ENCODE measurements at places on chromosomes 1 and 21.

- DNase-seq = no peak
Measured at GRCh38 chr1:68149110-68149798, 83.1 kb downstream of the WLS start.

- peak; percentile 41 for DNase-seq
Measured at GRCh38 chr1:37477198-37477931, 3.0 kb downstream of the ZC3H12A start.

DNA sequence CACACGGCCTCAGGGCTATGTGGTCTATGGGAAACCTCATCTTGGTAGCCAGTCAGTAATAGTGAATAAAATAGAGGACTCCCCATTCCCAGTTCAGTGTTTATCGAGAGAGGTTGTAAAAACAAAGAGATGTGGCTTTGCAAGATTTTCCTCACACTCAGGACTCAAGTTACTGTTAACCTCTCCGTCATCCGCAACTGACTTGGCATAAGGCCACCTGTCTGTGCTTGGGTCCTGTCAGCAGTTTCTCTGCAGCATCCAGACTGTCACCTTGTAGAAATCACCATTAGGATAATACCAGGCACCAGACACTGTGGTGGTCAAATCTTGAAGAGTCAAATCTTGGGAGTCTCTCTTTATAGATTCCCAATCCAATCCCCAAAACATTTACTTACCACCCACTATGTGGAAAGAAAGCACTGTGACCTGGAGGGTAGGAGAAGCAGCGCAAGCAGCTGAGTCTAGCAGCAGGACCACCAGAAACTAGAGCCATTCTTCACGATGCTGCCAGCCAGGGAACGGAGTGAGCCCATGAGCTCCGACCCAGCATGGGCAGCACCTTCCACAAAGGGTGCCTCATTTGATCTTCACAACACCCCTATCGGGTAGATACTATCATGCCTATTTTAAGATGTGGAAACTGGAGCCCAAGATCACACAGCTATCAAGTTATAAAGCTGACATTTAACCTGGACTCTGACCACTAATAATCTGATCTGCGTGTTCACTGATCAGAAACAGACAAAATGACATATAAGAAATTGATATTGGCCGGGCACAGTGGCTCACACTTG, 5.6 kb upstream of the GPR25 start:
- no peak for DNase-seq

GRCh38 chr1:28243685-28244311, 7.9 kb downstream of the ATP5IF1 start:
- no peak for DNase-seq

DNA sequence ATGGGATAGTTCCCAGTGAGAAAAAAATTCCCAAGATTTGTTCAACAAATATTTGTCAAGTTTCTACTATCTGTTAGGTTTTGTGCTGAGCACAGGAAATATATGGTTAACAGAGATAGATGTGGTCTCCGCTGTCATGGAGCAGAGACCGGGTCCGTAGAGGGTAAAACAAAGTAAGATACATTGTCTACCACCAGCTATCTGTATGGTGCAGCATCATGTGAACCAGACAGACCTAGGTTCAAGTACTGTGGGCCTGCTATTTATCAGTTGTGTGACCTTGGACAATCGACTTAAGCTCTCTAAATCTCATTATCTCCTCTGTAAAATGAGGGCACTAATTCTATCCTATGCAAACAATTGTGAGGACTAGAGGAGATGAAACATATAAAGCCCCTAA, 109.8 kb downstream of the DUSP10 start:
- no peak for DNase-seq

DNA sequence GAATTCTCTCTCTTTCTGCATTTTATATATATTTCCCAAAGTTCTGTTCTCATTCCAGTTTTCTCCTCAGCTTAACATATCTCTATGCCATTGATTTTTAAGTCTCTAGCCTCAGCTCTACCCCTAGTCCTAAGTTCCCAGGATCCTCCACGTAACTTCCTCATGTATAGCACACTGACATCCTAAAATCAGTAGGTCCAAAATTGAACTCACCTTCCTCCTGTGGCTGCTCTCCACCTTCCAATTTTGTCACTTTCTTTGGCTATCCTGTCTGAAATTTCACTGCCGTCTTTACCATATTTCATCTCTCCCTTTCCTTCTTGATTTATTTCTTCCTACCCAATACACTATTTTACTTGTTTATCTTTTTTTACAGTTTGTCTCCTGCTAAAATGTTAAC, 1.5 kb downstream of the SLAMF6 start:
- no peak for DNase-seq

DNA sequence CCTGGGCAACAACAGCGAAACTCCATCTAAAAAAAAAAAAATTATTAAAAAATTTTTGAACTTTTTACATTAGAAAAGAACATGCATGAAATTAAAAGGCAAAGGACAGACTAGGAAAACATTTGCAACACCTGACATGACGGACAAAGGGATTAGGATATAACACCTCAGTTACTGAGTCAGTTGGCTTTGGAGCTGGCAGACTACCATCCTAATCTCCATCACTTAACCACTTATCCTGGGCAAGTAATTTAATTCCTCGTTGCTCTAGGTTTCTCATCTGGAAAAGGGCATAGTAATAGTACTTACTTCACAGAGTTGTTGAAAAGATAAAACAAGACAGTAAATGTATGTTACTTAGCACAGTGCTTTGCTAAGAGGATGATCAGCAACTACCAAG, 11.9 kb downstream of the HECTD3 start:
- no peak for DNase-seq

DNA sequence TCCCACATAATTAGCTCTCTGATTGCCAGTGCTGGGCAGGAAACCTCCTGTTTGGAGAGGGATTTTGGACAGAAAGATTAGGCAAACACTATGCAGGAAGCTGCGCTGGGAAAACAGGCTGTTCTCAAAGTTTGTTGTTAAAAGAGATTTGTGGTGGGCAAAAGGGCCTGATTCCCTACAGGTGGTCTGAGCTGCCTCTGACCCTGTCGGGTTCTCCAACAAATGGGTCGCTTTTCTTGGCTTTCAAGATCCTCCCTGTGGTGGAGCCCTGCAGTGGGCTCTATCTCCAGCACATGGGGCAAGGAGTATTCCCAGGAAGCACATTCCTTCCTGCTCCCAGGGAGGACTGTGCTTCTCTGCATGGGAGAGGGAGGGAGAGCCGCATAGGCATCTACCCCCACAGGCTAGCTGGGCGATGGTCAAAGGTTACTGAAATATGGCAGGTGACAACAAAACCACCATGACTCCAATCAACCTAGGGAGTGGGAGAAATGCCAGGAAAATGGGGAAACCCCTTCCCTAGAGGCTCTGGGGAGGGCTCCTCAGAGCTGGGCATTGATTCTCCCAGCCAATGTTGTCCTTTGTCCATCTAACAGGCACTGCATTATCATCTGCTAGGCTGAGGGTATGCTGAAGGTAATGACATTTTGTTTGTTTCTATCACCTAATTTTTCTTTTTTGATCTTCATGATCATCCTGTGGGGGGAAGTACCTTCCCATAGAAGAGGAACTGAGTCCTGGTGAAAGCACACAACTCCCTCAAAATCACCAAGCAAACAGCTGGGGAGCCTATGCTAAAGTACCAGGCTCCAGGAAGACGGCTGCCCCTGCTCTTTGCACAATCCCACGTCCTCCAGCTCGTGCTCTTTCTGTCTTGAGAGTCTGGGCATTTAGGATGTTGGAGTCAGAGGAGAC, 85.3 kb downstream of the PLXNA2 start:
- no peak for DNase-seq

DNA sequence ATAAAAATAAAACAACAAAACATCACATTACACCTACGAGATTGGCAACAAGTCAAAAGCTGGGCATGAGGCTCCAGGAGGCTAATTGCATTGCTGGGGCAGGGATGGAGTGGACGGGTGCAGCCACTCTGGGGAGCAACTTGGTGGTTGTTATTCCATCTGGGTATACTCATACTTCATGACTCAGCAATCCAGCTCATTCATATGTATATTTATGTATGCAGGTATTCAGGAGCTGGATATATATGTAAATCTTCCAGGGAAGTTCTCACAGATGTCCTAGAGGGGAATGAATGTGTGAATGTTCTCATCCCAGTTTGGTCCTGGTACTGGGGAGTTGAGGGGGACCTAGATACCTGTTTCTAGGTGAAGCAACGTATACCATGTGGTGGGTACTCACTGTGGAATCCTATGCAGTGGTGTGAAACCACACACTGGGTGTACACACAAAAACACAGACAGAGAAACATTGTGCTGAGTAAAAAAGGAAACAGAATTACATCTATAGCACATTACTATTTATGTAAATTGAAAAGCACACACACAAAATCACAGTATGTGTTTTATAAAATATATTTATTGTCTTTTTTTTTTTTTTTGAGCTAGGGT, 79.7 kb upstream of the RAB4A start:
- peak; percentile 39 for DNase-seq

DNA sequence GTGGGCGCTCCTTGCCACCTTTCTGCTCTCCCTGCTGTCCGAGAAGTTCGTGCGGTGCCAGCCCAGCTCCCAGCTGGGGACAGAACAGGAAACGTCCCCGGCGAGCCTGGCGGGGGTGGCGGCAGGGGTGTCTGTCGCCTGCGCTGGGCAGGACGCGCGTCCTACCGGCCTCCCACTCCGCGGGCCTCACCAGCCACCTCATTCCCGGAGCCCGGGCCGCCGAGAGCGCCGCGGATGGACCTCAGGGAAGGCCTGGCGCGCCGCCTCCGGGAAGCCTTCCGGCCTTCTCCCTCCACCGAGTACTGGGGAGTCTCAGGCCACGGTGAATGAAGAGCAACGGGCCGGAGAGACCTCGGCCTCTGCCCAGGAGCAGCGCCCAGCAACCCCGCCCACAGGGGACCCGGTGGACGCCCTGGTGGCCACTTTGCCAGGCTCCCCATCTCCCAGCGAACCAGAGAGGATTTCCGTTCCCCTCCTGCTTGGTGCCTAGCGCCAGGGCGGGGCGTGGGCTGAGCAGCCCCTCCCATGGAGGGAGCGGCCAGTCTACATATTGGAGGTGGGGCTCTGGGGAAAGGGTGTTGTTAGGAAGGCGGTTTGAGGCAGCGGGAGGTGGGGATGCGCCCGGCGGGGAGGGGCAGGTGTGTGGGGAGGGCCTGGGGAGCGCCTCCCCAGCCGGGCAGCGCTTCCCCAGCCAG, 9.5 kb upstream of the TNFRSF14 start:
- DNase-seq = peak; percentile 75

DNA sequence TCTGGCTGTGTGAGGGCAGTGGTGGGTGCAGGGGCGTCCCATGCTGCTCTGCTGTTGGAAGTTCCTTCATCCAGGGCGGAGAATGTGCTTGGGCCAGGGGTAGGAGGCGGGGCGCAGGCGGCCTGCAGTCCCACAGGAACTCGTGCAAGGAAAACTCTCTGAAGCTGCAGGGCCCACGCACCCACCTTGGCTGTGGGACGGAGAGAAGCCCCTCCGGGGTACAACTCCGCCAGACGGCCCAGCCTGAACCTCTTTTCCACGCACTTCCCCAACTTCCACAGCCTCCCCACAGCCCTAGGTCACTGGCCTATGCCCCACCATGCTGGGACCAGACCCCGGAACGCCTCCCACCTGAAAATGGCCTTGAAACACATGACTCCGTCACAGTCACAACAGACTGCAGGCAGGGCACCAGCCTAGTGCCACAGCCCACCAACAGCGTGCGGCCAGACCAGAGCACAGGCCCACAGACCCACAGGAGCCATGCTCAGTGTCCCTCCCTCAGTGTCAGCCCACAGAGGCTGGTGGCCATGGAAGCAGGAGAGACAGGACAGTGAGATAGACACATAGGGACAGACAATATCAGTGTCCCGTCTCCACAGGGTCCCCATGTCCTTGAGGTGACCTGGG, 47.8 kb downstream of the WNT9A start:
- DNase-seq = peak; percentile 5

DNA sequence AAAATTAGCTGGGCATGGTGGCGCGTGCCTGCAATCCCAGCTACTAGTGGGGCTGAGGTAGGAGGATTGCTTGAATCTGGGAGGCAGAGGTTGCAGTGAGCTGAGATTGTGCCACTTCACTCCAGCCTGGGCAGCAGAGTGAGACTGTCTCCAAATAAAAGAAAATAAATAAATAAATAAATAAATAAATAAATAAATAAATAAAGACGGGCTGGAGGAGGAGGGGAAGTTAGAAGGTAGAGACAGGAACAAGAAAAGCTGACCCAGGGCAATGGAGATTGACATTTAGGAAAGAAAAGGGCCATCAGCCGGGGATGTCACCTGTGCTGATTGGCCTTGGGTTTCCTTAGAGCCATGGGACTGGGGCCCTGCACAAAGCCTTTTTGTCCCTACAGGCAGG, 153.7 kb upstream of the IGSF21 start:
- DNase-seq = no peak

DNA sequence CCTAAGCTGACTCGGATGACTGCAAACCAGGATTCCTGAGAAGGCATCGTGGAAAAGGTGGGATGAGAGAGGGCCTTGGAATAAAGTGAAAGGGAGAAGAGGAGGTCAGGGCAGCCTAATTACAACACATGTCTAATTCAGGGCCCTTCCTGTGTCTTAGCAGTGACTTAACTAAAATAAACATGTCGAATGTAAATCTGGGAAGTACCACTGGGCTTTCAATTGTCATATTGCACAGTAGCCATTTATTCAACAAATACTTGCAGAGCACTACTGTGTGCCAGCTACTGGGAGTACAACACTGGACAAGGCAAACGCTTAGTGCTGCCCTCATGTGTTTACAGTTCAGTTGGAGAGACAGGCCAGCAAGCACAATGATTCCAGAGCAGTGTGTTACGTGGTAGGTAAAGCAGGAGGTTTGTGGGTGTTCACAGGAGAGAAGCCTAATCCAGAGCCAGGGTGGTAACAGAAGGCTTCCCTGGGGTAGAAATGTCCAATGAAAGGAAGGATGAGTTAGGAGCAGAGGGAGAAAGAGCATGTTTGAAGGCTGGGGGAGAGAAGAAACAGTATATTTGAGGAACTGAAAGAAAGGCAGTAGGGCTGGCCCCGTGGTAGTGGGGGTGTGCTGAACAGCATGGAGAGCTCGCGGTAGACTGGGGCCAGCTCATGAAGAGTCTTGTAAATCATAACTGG, 38.0 kb upstream of the RASAL2 start:
- DNase-seq = peak; percentile 61

All from MG63 (cell line).